ENCODE measurements at places on chromosomes 2 and 18. TPM values are rescaled to one million over a fixed set of nuclear protein-coding genes. Genes with fewer than 3 reads are reported as not detected.

TMEM169 gene
- total RNA-seq, result 5.1 TPM

GRCh38 chr2:176997792-176998169 lies 214.8 kb upstream of the HNRNPA3 start:
- H3K36me3 ChIP-seq, result no peaks in the 10 kb centered on the region
- H3K27ac ChIP-seq, result no peak overlapping the region
- DNase-seq, result no peak
- H3K4me3 ChIP-seq, result no peak overlapping the region
- H3K4me1 ChIP-seq, result no peaks in the 10 kb centered on the region

DNA sequence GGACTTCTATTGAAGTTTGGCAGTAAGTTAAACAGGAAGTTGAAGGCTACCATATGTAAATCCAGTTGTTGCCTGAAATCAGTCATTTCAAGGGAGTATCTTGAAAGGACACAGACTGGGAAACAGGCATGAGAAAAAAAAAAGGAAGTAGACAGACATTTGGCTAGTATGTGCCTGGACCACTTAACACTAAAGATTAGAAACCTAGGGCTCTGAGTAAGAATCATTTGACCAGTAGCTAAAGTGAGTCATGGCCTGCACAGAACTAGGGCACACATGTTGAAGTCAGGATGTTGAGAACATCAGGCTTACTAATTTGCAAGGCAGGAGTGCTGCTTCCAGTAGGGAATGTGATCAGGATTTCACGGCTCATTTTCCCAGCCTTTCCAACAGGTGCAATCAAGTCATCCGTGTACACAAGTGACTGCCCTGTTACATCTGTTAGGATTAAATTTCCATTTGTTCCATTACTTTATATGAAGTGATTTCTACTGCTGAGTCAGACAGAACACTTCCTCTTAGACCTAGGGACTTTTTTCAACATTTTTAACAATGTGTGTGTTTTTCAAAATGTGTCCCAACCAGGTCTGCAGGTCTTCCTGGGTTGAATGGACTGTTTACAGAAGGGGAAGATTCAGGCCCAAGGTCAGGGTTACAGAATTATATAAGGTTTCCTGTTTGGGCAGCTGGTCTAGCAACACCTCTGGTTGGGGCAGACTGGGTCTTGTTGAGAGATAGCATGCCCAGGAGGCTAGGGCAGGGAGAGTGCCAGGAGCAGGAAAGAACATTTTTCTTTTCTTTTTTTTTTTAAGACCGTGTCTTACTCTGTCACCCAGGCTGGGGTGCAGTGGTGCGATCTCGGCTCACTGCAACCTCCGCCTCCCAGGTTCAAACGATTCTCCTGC lies 145.6 kb downstream of the TGIF1 start:
- H3K4me3 ChIP-seq, result peak overlapping the region; percentile 68
- H3K36me3 ChIP-seq, result no peaks in the 10 kb centered on the region
- DNase-seq, result peak; percentile 33
- peaks cover 53% of the 10 kb centered on the region for H3K4me1 ChIP-seq
- H3K27me3 ChIP-seq, result no peaks in the 10 kb centered on the region

DNA sequence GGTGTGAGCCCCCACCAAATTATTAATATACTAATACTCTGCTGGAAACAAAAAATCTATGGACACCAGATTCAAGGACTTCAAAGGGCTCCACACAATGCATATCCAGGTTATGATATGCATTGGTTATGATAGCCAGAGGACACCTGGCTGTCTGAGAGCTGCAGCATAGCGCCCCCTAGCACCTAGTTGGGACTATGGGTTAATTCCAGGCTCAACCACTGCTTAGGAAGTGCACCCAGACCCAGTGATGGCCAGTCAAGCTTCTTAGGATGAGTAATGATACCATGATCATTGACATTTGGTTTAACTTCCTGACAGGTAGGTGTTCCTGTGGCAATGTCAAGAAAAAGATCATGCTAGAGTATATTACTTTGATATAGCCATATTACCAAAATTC lies 3.8 kb upstream of the FRZB start:
- no peak overlapping the region for H3K4me3 ChIP-seq
- peaks cover 11% of the 10 kb centered on the region for H3K27me3 ChIP-seq
- peaks cover 14% of the 10 kb centered on the region for H3K4me1 ChIP-seq
- no peak for DNase-seq
- no peak overlapping the region for H3K27ac ChIP-seq

- no peak for DNase-seq
- no peak overlapping the region for H3K4me3 ChIP-seq
- H3K27me3 ChIP-seq, result no peaks in the 10 kb centered on the region
- no peaks in the 10 kb centered on the region for H3K36me3 ChIP-seq
Observed at GRCh38 chr18:41353777-41354528, 601.1 kb upstream of the PIK3C3 start.

SCYGR4 gene
- total RNA-seq, result not detected

DNA sequence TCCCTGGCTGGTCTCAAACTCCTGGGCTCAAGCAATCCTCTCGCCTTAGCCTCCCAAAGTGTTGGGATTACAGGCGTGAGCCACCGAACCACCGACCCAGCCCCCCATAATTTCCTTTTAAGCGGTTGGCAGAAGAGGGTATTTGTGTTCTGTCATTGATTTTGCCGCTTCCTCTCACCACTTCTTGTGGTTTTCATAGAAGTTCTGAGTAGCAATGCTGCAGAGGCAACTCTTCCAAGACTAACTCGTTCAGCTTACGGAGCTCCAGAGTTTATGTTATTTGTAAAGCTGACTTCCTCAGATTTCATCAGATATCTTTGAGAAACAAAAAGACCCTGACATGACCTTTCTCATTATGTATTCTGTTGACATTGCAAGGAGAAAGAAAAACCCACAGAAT lies 261.4 kb upstream of the KCNJ3 start:
- H3K27ac ChIP-seq, result no peak overlapping the region
- no peaks in the 10 kb centered on the region for H3K27me3 ChIP-seq
- H3K36me3 ChIP-seq, result no peaks in the 10 kb centered on the region
- H3K4me1 ChIP-seq, result no peaks in the 10 kb centered on the region
- DNase-seq, result no peak

DNA sequence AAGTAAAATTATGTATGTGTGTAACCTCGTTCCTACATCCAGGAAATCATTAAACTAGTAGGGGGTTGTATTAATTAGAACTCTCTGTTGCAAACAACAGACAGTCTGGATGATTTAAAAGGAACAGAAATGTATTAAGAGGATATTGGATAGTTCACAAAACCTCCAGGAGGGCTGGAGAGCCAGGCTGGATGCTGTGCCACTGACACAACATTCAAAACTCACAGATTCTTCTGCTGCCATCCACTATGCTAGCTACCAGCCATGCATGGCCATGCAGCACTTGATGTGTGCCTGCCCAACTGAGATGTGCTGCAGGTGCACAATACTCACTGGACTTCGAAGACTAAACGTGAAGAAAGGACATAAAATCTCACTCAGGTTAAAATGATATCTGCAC lies 48.2 kb upstream of the SH3RF3 start:
- no peak overlapping the region for H3K4me3 ChIP-seq
- peaks cover 3% of the 10 kb centered on the region for H3K4me1 ChIP-seq
- H3K27me3 ChIP-seq, result no peaks in the 10 kb centered on the region
- H3K27ac ChIP-seq, result no peak overlapping the region
- no peaks in the 10 kb centered on the region for H3K36me3 ChIP-seq
- DNase-seq, result no peak

- peak overlapping the region; percentile 23 for H3K27ac ChIP-seq
- no peak overlapping the region for H3K4me3 ChIP-seq
- DNase-seq, result peak; percentile 62
- no peaks in the 10 kb centered on the region for H3K27me3 ChIP-seq
Observed at GRCh38 chr2:171163261-171163660, 2.6 kb upstream of the TLK1 start.

RND3 gene
- total RNA-seq, result not detected

GRCh38 chr2:176483476-176483875 lies 214.2 kb downstream of the MTX2 start:
- no peaks in the 10 kb centered on the region for H3K4me1 ChIP-seq
- H3K27me3 ChIP-seq, result no peaks in the 10 kb centered on the region
- no peak overlapping the region for H3K4me3 ChIP-seq
- no peaks in the 10 kb centered on the region for H3K36me3 ChIP-seq

ADAM23 gene
- 31.3 TPM for total RNA-seq

DNA sequence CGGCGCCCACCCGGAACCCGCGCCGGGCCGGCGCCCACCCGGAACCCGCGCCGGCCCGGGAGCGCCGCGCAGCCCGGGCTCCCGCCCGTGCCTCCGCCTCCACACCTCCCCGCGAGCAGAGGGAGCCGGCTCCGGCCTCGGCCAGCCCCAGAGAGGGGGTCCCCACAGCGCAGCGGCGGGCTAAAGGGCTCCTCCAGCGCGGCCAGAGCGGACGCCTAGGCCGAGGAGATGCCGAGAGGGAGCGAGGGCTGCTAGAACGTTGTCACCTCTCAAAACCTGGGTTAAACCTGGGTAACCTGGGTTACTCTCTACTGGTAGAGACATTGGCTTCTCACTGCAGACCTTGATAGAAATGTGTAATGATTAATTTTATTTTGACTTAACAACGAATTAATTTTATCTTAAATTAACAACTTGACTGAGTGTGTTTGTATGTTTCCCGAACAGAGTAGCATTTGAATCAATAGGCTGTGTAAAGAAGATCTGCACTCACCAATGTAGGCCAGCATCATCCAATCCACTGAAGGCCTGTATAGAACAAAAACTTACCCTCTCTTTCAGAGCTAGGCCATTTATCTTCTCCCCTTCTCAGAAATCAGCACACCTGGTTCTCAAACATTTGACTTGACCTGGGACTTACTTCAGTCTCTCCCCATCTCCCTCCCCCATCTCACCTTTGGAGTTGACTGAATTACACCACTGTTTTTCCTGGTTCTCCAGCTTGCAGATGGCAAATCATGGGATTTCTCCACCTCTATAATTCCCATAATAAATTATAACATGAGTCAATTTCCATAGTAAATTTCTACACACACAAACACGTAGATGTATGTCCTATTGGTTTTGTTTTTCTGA lies 242.7 kb downstream of the ASXL3 start:
- H3K27ac ChIP-seq, result no peak overlapping the region
- no peaks in the 10 kb centered on the region for H3K4me1 ChIP-seq
- no peaks in the 10 kb centered on the region for H3K36me3 ChIP-seq

DNA sequence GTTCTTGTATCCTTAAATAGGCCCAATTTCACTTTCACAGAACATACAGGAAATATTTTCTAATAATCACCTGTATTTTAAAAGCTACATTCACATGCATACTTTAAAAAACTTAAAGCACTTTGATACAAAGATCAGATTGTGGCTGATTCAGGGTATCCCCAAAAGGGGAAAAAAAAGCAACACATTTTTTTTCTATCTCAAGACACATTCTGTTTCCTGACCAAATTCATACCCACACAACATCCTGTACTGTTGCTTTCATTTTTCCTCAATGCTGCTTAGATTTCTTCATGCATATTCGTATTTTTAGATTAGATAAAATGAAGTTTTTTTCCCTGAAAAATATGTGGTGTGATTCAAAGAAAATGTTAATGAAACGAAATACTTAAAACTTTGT lies 122.5 kb downstream of the TMEFF2 start:
- H3K27me3 ChIP-seq, result no peaks in the 10 kb centered on the region
- H3K27ac ChIP-seq, result no peak overlapping the region
- no peak for DNase-seq
- H3K4me1 ChIP-seq, result peaks cover 21% of the 10 kb centered on the region
- no peak overlapping the region for H3K4me3 ChIP-seq

GRCh38 chr2:173708806-173709205 lies 256.4 kb downstream of the SP3 start:
- no peak for DNase-seq
- no peak overlapping the region for H3K27ac ChIP-seq
- H3K36me3 ChIP-seq, result no peaks in the 10 kb centered on the region
- no peaks in the 10 kb centered on the region for H3K27me3 ChIP-seq

DNA sequence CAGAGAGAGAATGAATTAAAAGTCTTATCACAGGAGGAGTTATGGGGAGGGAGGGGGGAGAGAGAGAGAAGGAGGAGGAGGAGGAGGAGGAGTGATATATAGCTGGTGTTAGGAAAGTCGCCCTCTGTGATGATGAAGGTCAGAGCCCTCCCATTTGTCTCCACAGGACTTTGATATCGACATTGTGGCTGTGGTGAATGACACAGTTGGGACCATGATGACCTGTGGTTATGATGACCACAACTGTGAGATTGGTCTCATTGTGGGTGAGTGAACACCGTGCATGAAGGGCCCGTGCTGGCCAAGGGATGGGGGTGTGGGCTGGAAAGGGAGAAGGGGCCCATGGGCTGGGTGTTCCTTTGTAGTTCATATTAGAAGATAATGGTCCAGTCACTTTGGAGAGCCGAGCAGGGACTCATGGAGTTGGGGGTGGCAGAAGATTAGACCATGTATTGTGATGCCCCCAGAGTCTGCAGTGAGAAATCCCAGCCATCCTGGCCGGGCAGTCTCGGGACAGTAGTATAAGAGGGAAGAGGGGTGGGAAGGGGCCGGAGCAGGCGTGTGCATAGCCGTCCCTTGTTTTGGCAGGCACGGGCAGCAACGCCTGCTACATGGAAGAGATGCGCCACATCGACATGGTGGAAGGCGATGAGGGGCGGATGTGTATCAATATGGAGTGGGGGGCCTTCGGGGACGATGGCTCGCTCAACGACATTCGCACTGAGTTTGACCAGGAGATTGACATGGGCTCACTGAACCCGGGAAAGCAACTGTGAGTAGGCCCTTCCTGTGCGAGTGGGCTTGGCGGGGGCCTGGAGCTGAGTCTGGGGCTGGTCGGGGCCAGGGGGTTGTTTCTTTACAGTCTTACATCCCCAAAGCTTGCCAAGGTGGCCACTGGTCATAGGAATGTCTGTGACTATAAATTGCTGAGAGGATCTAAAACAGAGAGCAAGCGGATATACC lies 40.0 kb downstream of the HK2 start:
- DNase-seq, result no peak
- H3K4me3 ChIP-seq, result no peak overlapping the region
- H3K27ac ChIP-seq, result no peak overlapping the region
- no peaks in the 10 kb centered on the region for H3K27me3 ChIP-seq
- H3K36me3 ChIP-seq, result peaks cover 5% of the 10 kb centered on the region
- H3K4me1 ChIP-seq, result peaks cover 3% of the 10 kb centered on the region

LMAN2L gene
- total RNA-seq, result 12.6 TPM

GRCh38 chr18:7600036-7600435 lies 32.9 kb downstream of the PTPRM start:
- H3K36me3 ChIP-seq, result no peaks in the 10 kb centered on the region
- no peaks in the 10 kb centered on the region for H3K4me1 ChIP-seq
- DNase-seq, result no peak
- H3K27me3 ChIP-seq, result no peaks in the 10 kb centered on the region
- no peak overlapping the region for H3K4me3 ChIP-seq

GRCh38 chr2:38733300-38733971 lies 17.7 kb downstream of the SRSF7 start:
- no peak for DNase-seq
- H3K27me3 ChIP-seq, result no peaks in the 10 kb centered on the region
- H3K36me3 ChIP-seq, result peaks cover 39% of the 10 kb centered on the region

Measured in CD4-positive, alpha-beta memory T cell (primary cell).